Germinal center (tissue), 1 donor: ENCODE measurements at places on chromosomes 3 and 15.

- no peak for DNase-seq
Measured at GRCh38 chr3:144312702-144313101, 341.1 kb downstream of the DIPK2A start.

DNA sequence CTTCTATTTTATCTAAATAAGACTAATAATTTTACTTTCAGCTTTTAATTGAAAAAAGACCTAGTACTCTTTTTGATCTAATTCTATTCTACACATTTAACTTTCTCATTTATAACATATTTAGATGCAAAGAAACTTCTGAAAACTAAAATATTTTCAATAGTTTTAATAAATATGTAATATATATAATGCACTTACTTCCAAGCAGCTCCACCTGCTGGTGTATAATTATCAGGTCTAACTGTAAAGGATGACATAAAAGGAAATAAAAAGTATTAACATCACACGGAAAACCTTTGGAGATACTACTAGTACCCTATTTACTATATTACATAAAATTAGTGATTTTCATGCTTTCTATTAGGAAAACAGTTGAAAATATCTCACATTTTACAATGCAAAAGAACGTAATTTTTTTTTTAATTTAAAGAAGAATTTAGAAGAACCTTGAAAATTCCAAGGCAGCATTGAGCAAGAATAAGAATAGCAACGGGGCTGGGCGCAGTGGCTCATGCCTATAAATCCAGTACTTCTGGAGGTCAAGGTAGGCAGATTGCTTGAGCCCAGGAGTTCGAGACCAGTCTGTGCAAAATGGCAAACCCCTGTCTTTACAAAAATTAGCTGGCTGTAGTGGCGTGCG lies 10.2 kb downstream of the PLSCR5 start:
- no peak for DNase-seq

DNA sequence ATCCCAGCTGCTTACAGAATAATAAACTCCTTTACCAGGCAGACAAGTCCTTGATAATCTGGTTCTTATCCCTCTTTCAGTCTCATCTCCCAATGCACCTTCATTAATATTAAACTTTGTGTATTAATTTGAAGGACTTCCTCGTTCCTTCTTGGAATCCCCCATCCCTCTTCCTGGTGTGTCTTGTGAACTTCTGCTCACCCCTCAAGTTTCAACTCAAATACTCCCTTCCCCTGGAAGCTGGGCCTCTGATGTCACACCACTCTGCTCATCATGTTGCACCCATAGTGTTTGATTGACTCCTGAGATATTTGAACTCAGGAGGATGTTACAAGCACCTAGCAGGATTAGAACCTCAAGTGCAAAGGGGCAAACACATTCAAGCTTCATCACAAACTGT lies 3.3 kb upstream of the STT3B start:
- no peak for DNase-seq

DNA sequence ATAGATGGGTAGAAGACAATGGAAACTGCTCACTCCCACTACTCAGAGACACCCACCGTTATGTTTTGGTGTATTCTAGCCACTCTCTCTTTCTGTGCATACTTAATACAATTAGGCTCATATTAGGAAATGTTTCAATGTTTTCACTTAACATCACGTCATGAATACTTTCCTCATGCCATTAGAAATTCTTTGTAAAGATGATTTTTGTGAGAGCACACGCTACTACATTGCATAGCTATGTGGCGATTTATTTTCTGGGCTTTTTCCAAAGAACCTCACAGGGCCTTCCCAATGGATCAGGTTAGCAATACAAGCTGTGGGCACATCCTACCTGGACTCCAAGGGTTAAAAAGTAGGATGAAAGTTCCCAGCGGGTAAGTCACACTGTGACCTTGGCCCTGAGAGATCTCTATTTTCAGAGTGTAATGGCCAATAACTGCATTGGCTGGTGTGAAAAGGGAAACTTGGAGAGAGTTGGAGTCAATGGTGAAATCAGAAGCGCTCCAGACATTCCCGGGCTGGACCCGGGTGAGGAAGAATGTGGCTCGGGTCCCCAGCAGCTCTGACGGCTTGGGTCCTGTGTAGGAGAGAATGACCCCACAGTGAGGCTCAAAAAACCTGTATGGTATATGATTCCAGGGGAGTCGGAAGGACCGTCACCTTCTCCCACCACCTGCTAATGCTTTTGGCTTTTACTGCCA lies 25.8 kb upstream of the TGM5 start:
- DNase-seq = no peak

GRCh38 chr3:101069901-101070798 lies 76.9 kb upstream of the ABI3BP start:
- peak; percentile 39 for DNase-seq

DNA sequence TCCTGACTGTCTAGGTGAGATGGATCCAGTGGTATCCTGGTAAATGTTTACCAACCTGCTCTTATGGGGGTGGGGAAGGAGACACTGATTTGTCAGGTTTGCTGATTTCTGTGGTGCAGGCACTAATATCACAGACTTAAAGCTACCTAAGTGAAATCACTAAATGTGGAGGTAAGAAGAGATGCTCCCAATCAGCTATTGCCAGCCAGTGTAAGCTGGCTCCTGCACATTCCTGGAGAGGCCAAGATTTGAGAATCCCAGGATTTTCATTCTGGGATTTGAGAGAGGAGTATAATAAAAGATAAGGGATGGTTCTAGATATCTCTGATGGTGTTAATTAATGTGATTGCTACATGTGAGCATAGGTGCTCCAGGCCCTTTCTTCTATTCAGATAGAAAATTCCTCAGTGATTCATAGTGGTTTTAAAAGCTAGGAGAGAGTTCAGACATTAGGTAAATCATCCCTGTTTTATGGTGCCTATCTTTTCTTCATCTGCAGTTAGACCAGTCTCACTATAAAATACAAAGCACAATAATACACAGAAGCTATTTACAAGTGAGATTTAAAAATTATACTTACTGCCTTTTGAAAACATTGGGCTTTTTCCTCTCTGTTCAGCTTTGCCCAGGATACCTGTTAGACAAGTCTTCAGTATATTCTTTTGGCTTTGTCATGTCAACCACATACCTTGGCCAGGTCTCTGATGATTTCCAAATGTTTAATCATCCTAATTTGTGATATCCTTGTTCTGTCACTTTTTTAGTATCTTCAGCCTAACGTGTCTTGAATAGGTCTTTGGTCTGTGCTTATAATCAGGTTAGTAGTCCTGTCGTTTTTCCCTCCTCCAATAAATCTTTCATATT lies 90.9 kb downstream of the MBNL1 start:
- no peak for DNase-seq

DNA sequence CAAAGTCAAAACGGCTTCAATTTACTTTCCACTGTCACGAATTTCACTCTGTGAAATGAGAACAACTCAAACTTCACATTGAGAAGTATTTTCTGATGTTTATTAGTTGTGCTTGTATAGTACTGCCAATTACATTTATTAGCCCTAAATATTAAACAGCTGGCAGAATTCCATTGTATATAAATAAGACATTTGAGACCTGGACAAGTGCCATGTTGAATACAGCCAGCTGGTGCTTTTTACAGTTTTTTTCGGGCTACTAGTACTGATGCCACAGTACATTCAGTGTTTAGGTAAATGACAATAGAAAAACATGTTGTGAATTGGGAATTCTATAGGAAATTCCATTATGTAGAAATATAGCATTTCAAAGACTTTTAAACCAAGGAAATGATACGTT lies 79.0 kb downstream of the EPHA3 start:
- DNase-seq = no peak

GRCh38 chr3:156680243-156680914 lies 6.0 kb downstream of the TIPARP start:
- no peak for DNase-seq

- no peak for DNase-seq
Measured at GRCh38 chr15:82551646-82552247, 11.5 kb upstream of the RPS17 start.

- no peak for DNase-seq
Measured at GRCh38 chr15:91422797-91423196, 322.7 kb downstream of the SV2B start.

DNA sequence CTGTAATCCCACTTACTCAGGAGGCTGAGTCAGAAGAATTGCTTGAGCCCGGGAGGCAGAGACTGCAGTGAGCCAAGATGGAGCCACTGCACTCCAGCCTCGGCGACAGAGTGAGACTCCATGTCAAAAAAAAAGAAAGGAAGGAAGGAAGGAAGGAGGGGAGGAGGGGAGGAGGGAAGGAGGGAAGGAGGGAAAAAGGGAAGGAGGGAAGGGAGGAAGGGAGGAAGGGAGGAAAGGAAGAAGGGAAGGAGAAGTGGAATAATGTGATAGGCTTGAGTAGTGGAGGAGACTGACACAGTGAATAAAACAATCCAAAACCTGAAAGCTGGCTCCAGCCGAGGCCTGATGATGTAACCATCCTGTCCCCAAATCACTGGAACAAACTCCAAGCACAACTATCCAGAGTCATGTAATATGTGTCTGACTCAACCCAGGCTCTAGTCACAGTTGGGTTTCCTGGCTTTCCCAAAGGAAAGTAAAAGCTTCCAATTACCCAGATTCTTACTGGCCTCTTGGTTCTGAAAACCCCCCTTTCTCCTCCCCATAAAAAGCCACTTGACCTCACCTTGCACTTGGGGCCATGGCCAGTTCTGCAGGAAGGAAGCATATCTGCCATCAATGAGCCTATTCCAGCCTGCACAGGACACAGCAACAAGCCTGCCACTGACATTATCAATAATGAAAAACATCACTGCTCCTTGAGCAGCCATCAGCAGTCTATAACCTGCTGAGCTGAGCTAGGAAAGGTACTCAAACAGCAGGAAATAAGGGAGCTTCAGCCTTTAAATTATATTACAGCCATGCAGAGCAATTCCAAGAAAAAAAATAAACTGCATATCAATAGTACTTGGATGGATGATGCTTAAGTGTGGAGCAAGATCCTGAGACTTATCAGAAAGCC lies 48.3 kb downstream of the MB21D2 start:
- no peak for DNase-seq

DNA sequence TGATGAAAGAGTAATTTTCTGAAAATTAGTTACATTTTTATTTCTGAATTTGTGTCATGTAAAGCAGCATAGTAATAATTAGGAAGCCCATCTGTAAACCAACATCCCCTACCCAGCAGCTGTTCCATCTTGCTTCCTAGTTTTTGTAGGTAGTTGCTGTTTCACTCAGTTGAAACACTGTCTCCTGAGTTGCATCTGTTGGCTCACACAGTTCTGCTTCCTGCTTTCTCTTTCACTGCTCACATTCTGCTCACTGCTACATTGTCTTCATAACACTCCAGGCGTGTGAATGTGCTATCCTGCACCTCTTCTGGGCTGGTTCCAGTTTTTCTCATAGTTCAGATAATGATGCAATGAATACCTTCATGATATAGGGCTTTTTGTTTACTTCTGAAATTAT lies 123.4 kb downstream of the EPHB1 start:
- DNase-seq = no peak

DNA sequence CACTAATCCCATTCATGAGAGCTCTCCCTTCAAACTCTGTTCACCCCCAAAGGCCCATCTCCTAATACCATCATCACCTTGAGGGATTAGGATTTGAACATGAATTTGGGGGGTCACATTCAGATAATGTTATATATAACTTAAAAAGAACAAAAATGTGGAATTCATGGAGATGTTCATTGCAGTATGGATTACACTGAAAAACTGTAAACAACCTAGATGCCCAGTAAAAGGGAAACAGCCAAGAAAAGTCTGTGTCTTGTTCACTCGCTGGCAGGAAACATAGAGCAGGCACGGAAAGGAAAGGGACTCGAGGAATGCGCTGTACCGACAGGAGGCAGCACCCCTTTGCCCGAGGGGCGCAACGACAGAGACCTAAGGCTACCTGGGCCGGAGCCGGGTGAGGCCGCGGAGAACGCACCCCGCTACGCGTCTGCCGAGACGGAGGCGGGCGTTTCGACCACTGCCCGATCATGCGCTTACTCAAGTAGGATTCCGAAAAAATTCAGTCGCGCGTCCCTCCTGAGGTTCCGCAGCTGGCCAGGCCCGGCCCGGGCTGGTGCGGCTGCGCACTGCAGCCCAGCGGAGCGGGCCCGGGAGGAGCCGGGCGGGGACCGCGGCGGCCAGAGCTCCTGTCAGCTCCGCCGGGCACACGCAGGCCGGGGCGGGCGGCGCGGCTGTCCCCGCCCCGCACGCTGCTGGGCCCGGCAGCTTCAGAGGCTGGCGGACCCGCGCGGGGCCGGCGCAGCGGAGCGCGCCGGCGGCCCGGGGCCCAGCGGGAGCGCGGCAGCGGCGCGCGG lies 862 bp upstream of the MAN2A2 start:
- peak; percentile 91 for DNase-seq

GRCh38 chr15:91917686-91918360 lies 64.3 kb downstream of the SLCO3A1 start:
- no peak for DNase-seq

GRCh38 chr15:79028411-79028964 lies 62.1 kb downstream of the RASGRF1 start:
- DNase-seq = peak; percentile 62

DNA sequence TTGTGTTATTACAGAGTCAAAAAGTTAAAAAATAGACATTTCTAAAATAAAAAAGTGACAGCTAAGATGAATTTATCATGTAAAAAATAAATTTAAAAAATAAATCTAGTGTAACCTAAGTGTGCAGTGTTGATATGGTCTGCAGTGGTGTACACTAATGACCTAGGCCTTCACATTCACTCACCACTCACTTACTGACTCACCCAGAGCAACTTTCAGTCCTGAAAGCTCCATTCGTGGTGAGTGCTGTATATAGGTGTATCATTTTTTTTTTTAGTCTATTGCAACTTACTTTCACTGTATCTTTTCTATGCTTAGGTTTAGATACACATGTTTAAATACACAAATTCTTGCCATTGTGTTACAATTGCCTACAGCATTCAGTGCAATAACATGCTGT lies 459.4 kb upstream of the ROBO1 start:
- no peak for DNase-seq
